Activated CD8-positive, alpha-beta memory T cell treated with anti-CD3 and anti-CD28 coated beads, Interleukin-2, amount 50 U/mL, for 48 hours (primary cell): ENCODE measurements at places on chromosomes 2 and 18.

GRCh38 chr2:28269019-28269784, 123.5 kb upstream of the FOSL2 start:
- no peak for DNase-seq

- DNase-seq = no peak
These were observed 90.5 kb downstream of the MSH2 start for GRCh38 chr2:47493317-47494035.

DNA sequence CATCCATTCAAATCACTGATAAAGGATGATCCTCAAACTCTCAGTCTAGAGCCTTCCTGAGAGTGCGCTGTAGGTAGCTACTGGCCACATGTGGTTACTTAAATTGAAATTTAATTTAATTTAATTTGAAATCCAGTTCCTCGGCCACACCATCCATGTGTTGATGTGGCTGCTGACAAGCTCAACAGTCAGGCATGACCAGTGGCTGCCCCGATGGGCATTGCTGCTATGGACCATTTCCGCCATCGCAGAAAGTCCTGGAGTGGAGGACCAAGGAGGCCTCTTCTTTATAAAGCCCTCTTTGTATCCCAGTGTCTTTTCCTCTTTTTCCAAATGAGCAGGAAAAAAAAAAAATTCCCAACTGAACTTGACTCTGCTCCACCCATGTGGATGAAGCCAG, 100.6 kb downstream of the HDAC4 start:
- no peak for DNase-seq

DNA sequence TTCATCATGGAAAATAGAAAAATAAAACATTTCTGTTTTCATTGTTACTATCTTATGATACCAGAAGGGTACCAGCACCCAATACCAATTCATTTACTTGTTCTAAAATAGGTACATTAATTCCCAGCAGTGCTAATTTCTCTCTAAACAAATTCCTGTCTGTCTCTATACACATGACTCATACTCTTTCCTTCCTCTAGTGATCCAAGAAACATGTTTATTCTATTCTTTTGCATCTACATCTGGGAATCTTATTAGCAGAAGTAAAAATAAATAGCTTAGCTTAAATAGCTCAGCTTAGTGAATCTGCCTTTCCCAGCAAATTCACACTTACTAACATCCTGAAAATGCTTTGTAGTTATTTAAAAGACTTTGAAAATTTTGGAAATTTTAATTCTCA, 84.5 kb upstream of the MAPRE2 start:
- DNase-seq = no peak

DNA sequence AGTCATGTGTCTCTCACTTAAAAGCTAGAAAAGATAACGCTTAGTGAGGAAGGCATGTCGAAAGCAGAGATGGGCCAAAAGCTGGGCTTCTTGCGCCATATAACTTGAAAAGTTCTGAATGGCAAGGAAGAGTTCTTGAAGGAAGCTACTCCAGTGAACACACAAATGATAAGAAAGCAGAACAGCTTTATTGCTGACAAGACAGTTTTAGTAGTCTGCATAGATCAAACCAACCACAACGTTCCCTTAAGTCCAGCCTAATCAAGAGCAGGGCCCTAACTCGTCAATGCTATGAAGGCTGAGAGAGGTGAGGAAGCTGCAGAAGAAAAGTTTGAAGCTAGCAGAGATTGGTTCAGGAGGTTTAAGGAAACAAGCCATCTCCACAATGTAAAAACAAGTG, 55.7 kb downstream of the GALNT1 start:
- no peak for DNase-seq

GRCh38 chr18:77220726-77221125, 28.9 kb upstream of the GALR1 start:
- no peak for DNase-seq

DNA sequence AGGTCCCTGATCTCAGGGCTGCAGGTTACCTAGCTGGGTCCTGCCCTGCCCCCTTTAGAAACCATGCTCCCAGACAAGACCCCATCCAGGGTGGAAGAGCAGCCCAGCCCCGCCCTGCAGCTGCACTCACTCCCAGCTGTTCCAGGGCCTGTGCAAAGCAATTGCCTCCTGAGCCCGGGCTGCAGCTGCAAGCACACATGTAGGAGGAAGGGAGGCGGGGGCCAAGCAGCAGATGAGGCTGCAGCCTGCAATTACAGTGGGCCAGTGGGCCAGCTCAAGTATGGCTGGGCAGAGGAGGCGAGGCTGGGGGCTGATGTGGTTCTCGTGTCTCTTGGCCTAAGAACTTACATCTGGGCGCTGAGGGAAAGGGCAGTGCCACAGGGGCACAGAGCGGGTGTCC, 65.4 kb upstream of the TUBA3E start:
- DNase-seq = no peak

DNA sequence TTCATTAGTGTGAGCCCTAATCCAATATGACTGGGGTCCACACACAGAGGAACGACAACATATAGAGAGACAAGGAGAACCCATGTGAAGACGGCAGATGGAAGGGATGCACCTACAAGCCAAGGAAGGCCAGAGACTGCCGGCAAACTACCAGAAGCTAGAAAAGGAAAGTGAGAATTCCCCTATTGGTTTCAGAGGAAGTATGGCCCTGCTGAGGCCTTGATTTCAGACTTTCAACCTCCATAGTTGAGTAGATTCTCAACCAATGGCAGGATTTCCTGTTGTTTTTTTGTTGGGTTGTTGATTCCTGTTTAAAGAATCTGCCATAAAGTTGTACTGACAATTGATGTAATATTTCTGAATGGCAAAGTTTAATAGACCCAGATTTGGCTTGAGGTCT, 241.5 kb downstream of the SATB2 start:
- no peak for DNase-seq

- DNase-seq = no peak
These were observed 381.6 kb downstream of the DSEL start for GRCh38 chr18:67134911-67135310.

GRCh38 chr2:56130463-56131070, 53.2 kb upstream of the CCDC85A start:
- DNase-seq = no peak

DNA sequence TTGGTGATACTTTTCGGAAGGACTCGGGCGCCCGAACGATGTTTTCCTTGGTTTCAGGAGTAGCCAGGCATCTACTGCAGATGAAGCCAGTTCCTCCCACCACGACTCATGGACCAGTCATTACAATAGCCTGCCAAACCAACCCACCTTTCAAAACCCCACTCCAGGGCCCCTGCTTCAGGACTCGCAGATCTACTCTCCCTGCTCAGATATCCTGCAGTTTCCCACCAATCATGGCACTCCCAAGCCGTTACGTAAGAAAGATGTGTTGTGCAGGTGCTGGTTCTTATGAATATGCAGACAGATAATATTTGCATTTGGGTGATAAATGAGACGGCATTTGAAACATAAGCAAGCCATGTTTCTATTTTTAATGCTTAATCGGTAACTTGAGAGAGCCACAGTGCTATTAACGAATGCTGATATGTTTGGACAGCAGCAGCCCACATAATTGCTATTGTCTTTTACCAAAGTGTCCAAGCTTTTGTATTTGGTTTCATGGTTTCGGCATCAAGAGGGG, 3.5 kb upstream of the CYS1 start:
- DNase-seq = no peak

- no peak for DNase-seq
These were observed 259.3 kb downstream of the MEIS1 start for GRCh38 chr2:66694087-66694860.

DNA sequence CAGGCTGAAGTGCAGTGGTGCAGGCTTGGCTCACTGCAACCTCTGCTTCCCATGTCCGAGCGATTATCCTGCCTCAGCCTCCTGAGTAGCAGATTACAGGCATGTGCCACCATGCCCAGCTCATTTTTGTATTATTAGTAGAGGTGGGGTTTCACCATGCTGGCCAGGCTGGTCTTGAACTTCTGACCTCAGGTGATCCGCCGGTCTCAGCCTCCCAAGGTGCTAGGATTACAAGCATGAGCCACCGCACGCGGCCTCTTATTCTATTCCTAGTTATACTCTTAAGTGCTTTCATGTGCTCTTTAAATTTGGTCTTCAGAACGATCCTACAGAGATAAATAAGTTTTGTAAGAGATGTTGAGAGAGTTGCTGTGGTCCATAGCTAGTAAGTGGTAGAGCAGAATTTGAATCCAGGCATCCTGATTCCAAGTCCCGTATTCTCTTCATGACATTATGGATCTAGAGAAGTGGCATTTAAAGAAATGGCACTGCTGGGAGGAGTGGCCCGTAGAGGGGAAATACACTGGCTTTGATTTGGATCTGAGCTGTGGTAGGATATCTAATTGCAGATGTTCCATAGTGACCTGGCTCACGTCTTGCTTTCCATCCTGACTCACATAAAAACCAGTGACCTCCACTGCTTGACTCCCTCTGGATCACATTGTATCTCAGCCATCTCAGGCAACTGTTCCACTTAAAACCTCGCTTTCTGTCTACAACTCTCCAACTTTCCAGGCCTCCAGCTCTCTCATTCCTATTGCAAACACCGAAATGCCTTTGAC, 22.8 kb upstream of the ME2 start:
- DNase-seq = no peak

- DNase-seq = peak; percentile 92
These were observed at the start of gene TANK for GRCh38 chr2:161160226-161161073. TSS of gene TANK (plus strand) at chr2:161160428. CDS start at chr2:161179663, 19,235 bp downstream.

DNA sequence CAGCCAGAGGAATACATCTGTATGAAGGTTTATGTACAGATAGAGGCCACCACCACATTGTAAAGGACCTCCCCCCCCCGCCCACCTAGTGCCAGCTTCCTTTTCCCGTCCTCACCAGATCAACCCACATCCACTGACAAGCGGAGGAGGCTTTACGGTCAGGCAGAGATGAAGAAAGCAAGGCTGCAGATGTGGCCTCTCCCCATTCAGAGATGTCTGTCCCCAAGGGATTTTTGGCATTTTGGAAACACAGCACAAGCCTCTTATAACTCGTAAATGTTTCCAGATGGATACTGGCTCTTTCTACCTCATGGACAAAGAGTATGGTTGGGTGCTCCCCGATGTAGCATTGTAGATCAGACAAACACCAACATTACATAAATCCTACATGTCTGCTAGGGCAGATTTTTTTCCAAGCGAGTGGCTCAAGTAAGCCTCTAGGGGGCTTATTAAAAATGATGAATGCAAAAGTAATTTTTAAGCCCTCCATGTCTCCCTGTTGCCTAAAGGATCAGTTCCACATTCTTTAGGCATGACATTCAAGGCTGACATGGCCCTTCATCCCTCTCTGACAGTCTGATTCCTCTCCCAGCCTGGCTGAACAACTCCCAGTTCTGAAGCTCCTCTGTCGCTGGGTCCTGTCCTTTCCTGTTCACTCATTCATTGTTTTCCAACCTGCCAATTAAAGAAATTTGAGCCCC, 11.7 kb downstream of the VIT start:
- no peak for DNase-seq

- DNase-seq = no peak
These were observed 658.9 kb upstream of the NXPH2 start for GRCh38 chr2:139439100-139439499.

DNA sequence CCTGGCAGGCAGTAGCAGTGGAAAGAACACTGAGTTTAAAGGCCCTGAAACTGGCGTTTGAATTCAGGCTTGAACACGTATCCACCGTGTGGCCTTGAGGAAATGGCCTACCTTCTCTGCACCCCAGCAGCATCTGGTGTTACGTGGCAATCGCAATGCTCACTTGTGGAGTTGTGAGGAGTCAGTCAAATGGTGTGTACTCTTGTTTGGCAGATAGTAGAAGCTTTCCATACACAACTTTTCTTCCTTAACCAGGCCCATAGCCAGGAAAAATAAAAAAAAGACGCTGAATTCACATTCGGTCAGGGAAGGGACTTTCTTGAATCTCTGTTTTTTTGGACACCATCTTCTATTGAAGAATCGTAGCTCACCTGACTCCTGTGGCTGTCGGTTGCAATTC, 1101.5 kb upstream of the KLHL29 start:
- DNase-seq = no peak

DNA sequence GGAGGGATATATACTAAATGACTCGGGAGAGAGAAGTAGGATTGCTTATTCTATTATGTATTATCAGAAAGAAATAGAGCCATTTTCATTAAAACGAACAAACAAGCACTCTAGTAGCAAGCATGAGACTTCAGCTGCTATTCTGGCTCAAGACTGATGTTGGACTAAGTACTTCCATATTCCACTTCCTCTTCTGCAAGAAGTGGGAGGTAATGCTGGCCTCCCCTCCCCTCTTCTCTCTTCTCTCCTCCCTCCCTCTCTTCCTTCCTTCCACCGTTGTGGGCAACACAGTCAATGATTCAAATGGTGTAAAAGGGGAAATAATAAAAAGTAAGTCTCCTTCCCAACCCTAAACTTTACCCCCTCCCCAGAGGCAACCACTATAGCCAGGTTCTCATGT, 62.6 kb downstream of the EMX1 start:
- no peak for DNase-seq

DNA sequence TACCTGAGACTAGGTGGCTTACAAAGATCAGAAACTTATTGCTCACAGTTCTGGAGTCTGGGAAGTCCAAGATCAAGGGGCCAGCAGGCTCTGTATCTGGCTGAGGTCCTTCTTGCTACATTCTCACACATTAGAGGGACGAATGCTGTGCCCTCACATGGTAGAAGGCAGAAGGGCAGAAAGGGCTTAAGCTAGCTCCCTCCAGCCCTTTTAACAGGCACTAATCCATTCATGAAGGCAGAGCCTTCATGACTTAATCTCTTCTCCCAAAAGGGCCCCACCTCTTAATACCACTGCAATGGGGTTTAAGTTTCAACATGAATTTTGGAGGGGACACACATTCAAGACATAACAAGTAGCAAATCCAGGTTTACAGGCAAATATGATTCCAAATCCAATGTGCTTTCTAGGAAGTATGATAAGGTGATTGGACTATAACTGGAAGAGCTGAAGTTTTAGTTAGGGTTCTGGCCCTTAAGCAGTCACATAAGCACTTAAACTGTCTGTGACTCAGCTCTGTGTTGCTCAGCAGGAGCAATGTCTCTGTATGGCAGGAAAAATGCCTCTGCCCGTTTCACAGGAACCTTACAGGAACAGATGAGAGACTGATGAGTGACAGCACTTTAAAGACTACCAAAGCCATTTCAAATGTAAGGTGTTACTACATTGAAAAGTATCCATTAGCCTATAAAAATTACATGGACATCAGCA, 119.6 kb upstream of the PTPRM start:
- no peak for DNase-seq

DNA sequence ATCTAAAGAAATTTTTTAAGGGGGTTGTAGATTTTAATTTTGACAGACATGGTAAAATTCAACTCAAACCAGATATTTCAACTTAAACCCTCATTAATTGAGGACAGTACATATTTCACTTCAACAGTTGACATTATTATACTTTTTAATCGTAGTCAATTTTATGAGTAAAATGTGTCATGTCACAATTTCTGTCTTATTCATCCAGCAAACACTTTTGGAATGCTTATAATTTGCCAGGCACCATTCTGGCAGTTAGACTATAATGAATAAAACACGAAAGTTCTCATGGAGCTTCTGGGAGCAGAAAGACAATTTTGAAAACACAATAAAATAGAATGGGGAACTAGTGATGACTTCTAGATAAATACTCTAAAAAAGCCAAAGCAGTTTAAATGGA, 1094.8 kb downstream of the SUCLG1 start:
- no peak for DNase-seq

DNA sequence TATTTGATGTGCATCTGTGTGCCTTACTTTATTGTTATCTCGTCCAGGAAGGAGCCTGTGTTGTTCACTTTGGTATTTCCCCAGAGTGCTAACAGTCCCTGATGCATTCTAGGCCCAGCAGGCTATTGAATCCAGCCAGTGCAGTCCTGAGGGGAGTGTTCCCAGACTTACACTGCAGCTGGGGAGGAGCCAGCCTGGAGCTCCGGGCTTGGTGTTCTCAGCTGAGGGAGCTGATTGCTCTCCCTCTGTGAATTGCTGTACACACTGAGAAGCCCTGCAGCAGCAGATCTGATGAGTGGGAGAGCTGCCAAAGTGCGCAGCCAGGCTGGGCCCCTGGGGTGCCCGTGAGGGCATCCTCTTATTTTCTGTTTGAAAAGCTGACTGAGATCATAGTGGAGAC, 159.2 kb downstream of the GALNT3 start:
- DNase-seq = no peak
